Central memory CD4-positive, alpha-beta T cell (primary cell): ENCODE measurements at places on chromosomes 1 and 21.
A peak's percentile ranks its signal among the peaks of the same experiment; 100 is the strongest.

DNA sequence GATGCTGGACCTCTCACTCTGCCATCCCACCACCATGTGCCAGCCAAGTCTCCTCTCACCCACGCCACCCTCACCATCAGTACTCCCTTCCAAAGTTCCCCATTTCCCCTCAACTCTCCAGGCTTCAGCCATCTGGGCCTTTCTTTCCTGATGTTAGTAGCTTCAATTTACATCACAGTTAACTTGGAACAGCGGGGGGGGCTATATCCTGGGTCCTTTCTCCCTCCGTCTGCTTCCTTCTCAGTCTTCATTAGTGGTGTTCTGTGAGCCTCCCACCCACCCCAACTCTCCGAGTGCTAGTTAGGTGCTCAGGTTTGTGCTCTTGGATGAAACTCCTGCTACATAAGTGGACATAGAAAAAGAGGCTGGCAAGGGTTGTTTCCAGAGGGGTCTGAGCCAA lies 31.9 kb downstream of the KCNC4 start:
- DNase-seq: no peak

GRCh38 chr21:29267666-29268065 lies 31.1 kb upstream of the BACH1 start:
- no peak for DNase-seq

DNA sequence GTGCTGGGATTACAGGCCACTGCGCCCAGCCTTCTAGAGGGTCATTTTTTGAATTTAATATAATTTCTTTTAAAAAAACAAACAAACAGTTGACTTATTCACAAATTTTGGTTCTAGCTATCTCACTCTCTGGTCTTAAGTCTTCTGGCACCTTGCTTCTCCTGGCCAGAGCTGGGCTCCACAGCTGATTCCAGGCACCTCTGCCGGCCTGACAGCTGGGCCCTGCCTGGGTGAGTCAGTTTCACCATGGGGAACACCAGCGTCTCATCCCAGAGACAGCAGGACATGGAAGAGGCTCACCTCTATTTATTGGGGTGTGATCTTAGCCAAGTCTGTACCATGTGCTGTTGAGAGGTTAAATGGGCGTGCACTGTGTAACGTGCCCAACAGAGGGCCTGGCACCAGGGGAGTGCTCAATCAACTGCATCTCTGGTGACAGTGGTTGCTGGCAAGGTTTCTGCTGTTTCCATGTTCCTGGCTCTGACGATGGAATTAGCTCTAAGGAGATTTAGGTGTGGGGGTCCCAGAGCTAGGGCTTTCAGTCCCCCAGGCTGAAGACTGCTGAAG lies 956 bp downstream of the CPLANE2 start:
- peak; percentile 51 for DNase-seq

GRCh38 chr1:91537281-91537986 lies 36.8 kb downstream of the CDC7 start:
- DNase-seq: no peak

DNA sequence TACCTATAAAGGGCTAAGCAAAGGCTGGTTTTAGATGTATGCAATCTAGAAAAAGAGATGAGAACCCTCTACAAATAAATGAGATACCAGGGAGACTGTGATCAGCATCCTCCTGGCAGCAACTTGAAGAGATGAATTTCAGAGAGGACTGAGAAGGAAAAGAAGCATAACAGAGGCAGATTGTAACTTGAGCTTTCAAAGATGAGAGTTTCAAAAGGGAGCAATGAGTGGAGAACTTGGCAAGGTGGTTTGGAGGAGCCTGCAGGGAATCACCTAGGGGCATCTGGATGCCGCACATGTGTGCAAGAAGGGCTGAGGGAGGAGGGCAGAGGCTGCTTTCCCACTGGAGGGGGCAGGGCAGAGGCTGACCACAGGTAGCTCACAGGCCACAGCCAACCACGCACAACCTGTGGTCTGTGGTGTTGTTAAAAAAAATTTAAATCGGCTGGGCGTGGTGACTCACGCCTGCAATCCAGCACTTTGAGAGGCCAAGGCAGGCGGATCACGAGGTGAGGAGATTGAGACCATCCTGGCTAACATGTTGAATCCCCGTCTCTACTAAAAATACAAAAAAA lies 50.2 kb downstream of the PCNX2 start:
- no peak for DNase-seq
